ENCODE measurements at places on chromosomes 6 and 20. TPM values are rescaled to one million over a fixed set of nuclear protein-coding genes. Genes with fewer than 3 reads are reported as not detected.

DNA sequence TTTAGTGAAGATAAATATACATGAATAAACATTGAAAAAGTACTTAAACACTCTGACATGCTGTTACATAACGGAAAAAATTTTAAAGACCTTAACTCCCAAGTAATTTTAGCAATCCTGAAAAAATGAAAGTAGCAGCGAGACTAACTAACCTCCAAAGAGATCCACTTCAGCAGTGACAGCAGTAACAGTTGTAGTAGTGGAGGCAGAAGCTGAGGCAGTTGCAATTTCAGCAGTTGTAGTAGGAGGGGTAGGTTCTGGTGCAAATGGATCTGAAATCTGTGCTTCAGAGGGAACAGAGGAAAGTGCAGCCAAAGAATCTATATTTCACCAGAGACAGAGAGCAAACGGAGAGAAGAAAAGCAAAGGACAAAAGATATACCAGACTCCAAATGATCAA, 88.8 kb downstream of the PRSS35 start:
- no peak for DNase-seq

DNA sequence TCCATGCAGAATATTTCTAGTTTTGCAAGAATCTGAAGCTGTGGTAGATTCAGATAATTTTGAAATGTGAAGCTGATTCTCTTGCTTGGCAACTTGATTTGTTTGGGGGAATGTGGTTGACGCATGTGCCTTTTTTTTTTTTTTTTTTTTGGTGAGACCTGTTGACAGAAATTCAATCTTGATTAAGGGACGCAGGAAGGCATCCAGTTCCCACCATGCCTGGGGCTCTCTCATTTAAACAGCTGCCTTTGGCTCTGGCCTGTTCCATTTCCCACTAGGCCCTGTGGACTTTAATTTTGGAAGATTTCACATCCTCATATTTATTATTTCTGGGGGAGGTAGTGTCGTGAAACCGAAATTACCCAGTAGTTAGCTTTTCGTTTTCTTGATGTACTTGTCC, 8.6 kb downstream of the TPX2 start:
- no peak for DNase-seq

DNA sequence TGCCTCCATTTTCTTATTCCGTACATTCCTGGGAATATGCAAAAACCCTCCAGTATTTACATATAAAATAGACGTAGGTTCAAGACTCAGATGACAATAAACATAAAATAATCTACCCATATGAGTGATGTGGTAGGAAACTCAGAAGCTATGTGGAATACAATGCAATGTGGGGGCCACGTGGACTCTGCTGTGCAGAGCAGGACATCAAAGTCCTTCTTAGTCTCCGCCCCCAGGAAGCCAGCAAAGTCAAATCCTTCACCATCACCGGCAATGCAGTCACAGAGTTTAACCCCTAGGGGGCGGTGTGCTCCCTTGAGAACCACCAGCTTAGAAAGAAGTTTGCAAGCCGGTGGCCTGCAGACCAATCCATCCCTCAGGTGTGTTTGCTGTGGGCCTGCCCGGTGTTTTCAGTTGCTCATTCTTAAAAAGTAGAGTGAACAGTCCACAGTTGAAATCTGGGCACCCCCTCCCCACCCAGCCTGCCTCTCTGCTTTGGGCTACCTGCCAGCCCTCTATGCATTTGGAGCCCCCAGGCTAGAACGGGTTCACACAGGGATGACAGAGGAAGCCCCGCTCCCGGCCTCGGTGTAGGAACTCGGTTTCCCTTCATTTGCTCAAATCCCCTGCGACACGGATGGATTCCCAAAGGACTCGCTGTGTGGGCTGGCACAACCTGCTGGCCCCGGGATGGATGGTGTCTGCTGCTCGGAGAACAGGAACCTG, 59.9 kb downstream of the SULF2 start:
- DNase-seq, result peak; percentile 41

GRCh38 chr6:1392813-1393640, 3.7 kb downstream of the FOXF2 start:
- no peak for DNase-seq

The RNF182 gene
- 1.9 TPM for polyA plus RNA-seq

DNA sequence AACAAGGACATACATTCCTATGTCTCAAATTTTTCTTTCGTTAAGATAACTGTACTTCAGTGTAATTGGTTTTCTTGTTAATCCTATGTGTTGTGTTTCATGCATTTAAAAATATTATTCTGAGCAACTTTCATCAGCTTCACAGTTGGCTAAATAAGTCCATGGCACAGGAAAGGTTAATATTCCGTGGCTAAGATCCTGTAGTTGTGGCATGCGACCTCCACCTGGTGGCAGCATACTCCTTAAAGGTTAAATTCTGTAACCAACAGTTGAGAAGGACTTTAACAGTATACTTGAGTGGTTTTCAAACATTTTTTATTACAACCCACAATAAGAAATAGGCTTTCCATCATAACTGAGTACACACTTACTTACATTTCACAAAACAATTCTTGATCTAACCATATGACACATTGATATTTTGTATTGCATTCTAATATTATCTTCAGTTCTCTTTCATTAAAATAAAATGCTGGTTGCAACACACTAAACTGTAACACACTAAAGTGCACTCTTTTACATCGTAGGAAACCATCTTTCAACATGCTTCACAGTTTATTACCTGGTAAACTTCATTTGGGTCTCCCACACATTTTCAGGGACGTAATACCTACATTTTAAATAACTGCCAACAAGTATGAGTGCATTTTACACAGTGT, 118.3 kb downstream of the SLX4IP start:
- no peak for DNase-seq

DNA sequence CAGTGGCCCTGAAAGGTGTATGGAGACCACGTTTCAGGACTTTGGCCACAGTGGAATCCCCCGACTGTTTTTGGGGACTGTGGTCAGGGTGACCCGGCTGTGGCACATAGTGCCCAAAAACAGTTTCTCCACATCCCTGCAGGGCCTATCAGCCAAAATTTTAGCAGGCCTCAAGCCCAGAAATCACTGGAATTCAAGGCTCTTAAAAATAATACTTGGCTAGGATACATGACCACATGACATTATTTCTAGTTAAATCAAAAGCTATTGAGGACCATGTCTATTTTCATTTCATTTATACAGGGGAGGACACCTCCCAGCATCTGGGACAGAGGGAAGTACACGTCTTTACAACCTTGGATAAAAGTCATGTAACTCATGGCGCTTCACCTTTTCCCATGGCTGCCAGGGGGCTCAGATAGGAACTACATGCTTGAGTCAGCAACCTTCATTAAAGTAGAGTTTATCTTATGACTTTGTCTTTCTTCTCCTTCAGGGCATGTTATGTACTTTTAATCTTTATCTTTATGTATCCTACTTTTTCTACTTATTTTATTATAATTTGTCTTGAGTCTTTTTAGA, 70.8 kb upstream of the CD93 start:
- DNase-seq, result no peak

DNA sequence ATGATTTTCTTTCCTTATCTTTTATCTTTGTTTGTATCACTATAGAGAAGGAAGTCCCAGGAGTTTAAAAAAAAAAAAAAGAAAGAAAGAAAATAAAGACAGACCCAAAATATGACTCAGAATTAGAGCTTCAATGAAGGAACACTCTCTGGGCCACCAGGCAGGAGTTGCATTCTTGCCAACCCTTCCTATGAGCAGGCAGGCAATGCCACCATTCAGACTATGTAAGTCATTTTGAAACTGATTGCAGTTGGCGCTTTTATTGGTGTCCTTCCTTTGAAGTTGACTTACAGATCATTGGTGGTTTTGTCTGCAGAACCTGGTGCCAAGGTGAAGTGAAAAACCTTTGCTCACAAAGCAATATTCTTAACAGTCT, 50.3 kb downstream of the MYB start:
- DNase-seq, result no peak

DNA sequence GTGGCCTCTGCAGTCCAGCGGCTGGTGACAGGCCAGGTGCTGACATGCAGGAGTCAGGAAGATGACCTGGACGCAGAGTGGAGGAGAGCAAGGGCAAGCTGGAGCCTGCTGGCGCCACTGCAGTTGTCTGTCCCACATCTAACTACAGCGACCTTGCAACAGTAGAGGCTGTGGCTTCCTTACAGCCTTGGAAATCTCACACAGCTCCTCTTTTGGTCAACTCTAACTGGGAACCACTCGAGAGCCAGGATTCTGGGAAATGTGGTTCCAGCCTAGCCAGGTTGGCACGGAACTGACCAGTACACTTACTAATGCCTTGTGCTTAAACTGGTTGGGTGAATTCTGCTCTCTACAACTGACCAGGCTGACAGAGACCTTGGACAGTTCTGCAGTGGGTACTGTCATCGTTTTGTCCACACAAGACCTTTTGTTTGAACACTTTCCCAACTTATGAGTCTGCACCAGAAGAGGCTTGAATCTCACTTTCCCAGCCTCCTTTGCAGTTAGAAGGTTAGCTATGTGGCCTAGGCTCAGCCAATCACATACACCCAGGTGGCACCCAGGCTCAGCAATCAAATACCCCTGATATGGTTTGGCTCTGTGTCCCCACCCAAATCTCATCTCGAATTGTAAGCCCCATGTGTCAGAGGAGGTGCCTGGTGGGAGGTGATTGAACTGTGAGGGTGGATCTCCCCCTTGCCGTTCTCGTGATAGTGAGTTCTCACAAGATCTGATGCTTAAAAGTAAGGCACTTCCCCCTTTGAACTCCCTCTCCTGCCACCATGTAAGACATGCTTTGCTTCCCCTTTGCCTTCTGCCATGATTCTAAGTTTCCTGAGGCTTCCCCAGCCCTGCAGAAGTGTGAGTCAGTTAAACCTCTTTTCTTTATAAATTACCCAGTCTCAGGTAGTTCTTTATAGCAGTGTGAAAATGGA, 153.5 kb downstream of the ZMYND8 start:
- DNase-seq, result no peak

DNA sequence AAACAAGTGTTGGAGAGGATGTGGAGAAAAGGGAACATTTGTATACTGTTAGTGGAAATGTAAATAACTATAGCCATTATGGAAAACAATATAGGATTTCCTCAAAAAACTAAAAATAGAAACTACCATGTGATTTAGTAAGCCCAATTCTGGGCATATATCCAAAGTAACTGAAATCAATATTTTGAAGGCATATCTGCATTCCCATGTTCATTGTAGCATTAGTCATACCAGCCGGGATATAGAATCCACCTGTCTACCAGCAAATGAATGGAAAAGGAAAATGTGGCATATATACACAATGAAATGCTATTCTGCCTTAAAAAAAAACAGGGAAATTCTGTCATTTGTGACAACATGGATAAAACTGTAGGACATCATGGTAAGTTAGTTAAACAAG, 15.3 kb upstream of the C6orf58 start:
- DNase-seq, result no peak

The DEFB115 gene
- polyA plus RNA-seq, result not detected

The SIRPG gene
- polyA plus RNA-seq, result not detected

The SRSF12 gene
- 0.06 TPM for polyA plus RNA-seq

DNA sequence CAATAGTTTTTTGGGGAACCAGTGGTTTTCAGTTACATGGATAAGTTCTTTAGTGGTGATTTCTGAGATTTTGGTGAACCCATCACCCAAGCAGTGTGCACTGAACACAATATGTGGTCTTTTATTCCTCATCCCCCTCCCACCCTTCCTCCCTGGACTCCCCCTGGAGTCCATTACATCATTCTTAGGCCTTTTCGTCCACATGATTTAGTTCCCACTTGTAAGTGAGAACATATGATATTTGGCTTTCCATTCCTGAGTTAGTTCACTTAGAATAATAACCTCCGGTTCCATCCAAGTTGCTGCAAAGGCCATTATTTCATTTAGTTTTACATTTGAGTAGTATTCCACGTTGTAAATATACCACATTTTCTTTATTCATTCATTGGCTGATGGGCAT, 28.3 kb downstream of the RPP40 start:
- DNase-seq, result no peak

The EPPIN gene
- polyA plus RNA-seq, result not detected

The PABPC1L gene
- polyA plus RNA-seq, result 55.0 TPM

DNA sequence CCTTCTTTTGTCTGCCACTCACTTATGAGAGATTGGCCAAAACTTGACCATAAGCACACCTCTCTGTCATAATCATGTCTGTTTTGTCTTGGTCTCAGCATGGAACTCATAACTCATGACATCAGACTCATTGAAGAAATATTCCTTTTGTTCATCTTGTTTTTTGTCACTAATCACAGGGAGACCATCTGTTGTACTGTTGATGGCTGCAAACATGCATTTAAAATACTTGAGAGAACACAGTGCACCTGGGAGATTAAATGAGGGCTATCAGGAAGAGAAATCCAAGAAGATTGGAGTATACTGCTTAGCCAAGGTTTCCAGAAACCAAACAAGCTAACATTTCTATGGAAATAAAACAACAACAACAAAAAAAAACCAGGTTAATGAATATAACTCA, 689.7 kb downstream of the EPM2A start:
- no peak for DNase-seq

GRCh38 chr20:916125-916799, at the start of gene ANGPT4:
Gene ANGPT4, minus strand, starts transcription at chr20:916334. Its CDS starts 120 bp downstream, at chr20:916214.
- DNase-seq, result no peak

The PTPN1 gene
- 16.2 TPM for polyA plus RNA-seq

The RAET1E gene
- polyA plus RNA-seq, result 0.22 TPM

DNA sequence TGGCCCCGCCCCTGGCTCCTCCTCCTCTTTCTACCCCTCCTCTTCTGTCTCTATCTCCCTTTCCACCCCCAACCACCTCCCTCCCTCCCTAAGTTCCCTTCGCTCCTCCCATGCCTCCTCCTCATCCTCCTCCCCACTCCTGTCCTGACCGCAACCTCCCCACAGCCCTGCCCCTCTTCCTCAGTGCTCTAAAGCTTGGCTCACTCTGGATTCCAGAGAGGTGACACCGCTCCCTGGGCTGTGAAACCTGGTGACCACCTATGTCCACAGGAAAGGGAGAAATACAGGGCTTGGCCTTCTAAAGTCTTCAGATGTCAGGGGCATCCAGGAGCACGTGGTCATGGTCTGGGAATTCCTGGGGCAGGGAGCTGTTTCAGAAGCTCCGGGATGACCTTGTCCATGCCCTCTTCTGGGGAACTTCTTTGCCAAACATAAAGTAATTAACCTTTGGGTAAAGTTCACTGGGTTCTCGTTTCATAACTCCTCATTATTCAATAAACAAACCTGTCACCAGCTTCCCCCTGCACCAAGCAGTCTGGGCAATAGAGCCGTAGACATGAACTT, 345 bp upstream of the CST5 start:
- DNase-seq, result no peak

DNA sequence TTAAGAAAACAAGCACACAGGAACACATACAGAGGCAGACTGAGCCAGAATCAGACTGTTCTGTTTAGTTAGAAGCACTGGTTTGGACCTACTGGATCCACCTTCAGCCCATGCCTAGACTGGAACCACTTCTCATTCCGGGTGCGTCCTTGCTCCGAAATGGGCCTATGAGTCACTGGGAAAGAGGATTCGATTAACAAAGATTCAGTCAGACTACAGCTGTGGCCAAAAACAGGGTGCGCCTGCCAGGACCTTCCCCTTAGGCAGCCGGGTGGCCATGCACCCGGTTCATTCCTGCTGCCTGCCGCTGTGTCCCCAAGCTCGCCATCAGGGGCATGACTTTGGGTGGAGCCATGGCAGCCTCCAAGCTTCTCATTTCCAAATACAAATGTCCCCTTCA, 14.5 kb upstream of the KCNK5 start:
- DNase-seq, result no peak

The PTCHD4 gene
- polyA plus RNA-seq, result 2.1 TPM

GRCh38 chr6:147999001-147999540, 343.6 kb upstream of the SASH1 start:
- DNase-seq, result no peak

- DNase-seq, result no peak
Observed at GRCh38 chr6:107033126-107033525, 5.1 kb downstream of the MTRES1 start.

- no peak for DNase-seq
Observed at GRCh38 chr6:113600551-113601339, 256.4 kb upstream of the MARCKS start.
